ENCODE measurements at places on chromosomes 4 and X.

GRCh38 chr4:124386163-124386562 lies 326.4 kb downstream of the ANKRD50 start:
- no peaks in the 10 kb centered on the region for H3K27me3 ChIP-seq

GRCh38 chr4:76256032-76256431 lies 4.5 kb downstream of the FAM47E start:
- H3K27me3 ChIP-seq = peaks cover 91% of the 10 kb centered on the region
- H3K4me3 ChIP-seq = no peak overlapping the region
- peaks cover 6% of the 10 kb centered on the region for H3K4me1 ChIP-seq
- H3K27ac ChIP-seq = no peak overlapping the region
- DNase-seq = no peak

DNA sequence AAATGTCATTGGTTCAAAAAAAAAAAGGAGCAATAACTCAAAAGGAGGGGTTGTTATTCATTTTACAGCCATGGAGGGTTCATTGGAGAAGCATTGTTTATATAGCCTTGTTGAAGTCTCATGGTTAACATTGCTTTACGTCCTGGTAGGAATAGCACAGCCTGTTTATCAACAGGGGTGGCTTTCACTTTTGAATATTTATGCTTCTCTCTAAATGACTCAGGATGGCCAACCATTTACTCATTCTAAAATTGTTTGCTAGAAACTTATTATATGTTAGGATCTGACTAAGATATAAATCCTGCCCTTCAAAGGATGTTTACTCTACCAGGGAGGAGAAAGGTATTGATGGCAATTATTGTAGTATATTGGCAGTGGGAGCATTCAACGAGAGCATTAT lies 534.1 kb upstream of the GALNTL6 start:
- H3K27me3 ChIP-seq = no peaks in the 10 kb centered on the region
- DNase-seq = no peak
- no peak overlapping the region for H3K4me3 ChIP-seq
- no peaks in the 10 kb centered on the region for H3K4me1 ChIP-seq
- no peaks in the 10 kb centered on the region for H3K36me3 ChIP-seq

GRCh38 chr4:22434895-22435294 lies 81.0 kb downstream of the ADGRA3 start:
- no peak for DNase-seq
- H3K4me1 ChIP-seq = no peaks in the 10 kb centered on the region
- no peaks in the 10 kb centered on the region for H3K27me3 ChIP-seq
